Activated naive CD8-positive, alpha-beta T cell treated with anti-CD3 and anti-CD28 coated beads, Interleukin-2, amount 10 ng/mL, durations not matched to agents 7 days and 5 days (primary cell): ENCODE measurements at places on chromosomes 4 and X. TPM values are rescaled to one million over a fixed set of nuclear protein-coding genes. Genes with fewer than 3 reads are reported as not detected.
A peak's percentile ranks its signal among the peaks of the same experiment; 100 is the strongest.

DNA sequence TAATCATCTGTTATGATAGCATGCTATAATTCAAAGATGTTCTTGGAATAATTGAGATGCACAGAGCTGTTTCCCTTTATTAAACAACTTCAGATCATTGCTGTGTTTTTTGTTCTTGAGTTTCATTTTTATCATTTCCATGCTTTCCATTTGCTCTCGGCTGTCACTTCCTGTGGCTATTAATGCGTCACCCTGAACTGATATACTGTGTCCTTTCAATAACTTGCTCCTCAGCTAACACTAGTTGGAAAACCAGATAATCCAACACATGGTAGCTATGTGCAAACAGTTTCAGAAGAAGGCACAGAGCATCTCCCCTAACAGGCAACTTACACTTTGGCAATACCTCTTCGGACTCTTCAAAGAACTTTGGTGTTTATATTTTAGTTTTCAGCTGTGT, 376.0 kb downstream of the GBA3 start:
- H3K4me1 ChIP-seq = no peaks in the 10 kb centered on the region
- H3K27ac ChIP-seq = no peak overlapping the region
- DNase-seq = no peak

- peak overlapping the region; percentile 90 for H3K27ac ChIP-seq
- DNase-seq = peak; percentile 33
- H3K4me1 ChIP-seq = peaks cover 21% of the 10 kb centered on the region
- H3K4me3 ChIP-seq = peak overlapping the region; percentile 65
Measured at GRCh38 chrX:153989973-153990655, 17.6 kb downstream of the TMEM187 start.

DNA sequence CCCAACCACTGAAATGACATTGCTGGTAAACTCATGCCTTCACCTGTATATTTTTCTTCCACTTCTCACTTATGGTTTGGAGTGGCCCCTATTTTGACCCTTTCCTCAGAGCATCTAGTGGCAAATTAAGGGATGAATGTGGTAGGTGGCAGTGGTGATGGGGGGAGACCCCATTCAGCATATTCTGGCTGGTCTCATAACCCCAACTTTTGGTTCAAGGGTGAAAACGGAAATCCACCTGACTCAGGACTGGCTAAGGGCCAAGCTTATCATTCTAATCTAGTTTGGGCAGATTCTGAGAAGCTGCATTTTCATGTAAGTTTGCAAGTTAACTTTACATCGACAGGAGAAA, 47.0 kb upstream of the NSUN7 start:
- H3K36me3 ChIP-seq = no peaks in the 10 kb centered on the region
- no peak for DNase-seq
- peaks cover 10% of the 10 kb centered on the region for H3K27me3 ChIP-seq
- peaks cover 13% of the 10 kb centered on the region for H3K4me1 ChIP-seq
- peak overlapping the region; percentile 58 for H3K27ac ChIP-seq

GRCh38 chr4:161704040-161704439, 459.8 kb downstream of the FSTL5 start:
- no peaks in the 10 kb centered on the region for H3K27me3 ChIP-seq
- no peak overlapping the region for H3K4me3 ChIP-seq
- DNase-seq = no peak
- H3K27ac ChIP-seq = no peak overlapping the region
- H3K4me1 ChIP-seq = no peaks in the 10 kb centered on the region

DNA sequence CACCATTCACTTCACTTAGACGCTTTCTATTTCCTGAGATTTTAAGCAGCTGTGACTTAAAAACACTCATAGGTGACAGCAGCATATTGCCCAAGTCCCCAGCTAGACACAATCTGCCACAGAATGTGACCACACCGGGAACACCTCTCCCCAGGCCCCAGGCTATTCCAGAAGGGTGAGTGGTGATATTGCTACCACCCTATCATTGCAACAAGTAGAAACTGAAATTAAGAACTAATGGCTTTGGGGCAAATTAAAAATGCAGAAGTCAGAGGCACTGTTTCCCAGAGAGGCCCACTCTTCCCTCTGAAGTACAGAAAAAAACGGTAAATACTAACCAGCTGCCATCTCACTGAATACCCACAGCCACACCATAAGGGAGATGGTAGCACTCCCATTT, 35.0 kb downstream of the QDPR start:
- H3K27me3 ChIP-seq = no peaks in the 10 kb centered on the region
- DNase-seq = no peak
- peaks cover 4% of the 10 kb centered on the region for H3K4me1 ChIP-seq
- peaks cover 2% of the 10 kb centered on the region for H3K36me3 ChIP-seq

DNA sequence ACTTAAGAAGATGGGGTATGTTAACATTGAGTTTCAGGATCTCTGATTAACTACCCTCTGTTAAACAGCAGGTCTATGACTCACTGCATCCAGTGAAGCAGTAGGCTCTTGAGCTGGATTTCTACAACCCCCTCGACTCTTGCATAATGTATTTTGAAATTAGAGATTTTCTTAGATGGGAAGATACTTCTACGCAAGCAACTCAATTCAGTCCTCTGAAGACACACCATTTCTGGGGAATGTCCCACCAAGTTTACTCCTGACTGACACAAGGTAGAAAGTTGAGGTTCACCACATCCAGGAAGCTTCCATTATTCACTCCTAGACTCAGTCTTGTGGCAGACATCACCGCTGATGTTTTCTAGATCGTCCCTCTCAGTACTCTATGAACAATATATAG, 12.9 kb downstream of the PALLD start:
- H3K27me3 ChIP-seq = no peaks in the 10 kb centered on the region
- H3K36me3 ChIP-seq = peaks cover 1% of the 10 kb centered on the region
- H3K4me1 ChIP-seq = peaks cover 33% of the 10 kb centered on the region
- H3K4me3 ChIP-seq = peak overlapping the region; percentile 54

GRCh38 chrX:55452833-55453124, 852 bp downstream of the MAGEH1 start:
- H3K4me1 ChIP-seq = peaks cover 7% of the 10 kb centered on the region
- H3K27ac ChIP-seq = peak overlapping the region; percentile 87
- peak overlapping the region; percentile 95 for H3K4me3 ChIP-seq
- no peak for DNase-seq
- H3K36me3 ChIP-seq = no peaks in the 10 kb centered on the region
- H3K27me3 ChIP-seq = no peaks in the 10 kb centered on the region

- no peak for DNase-seq
- no peak overlapping the region for H3K4me3 ChIP-seq
- peaks cover 5% of the 10 kb centered on the region for H3K27me3 ChIP-seq
Measured at GRCh38 chr4:95106408-95106928, 348.7 kb downstream of the BMPR1B start.

DNA sequence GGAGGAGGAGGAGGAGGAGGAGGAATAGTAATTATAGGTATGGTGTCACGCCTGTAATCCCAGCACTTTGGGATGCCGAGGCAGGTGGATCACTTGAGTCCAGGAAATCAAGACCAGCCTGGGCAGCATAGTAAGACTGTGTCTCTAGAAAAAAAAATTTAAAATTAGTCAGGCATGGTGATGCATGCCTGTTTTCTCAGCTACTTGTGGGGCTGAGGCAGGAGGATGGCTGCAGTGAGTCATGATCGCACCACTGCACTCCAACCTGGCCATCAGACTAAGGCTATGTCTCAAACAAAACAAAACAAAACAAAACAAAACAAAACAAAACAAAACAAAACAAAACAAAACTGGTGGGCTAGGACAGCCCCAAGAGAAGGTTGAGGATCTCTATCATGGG, 3.0 kb downstream of the STARD8 start:
- no peak overlapping the region for H3K4me3 ChIP-seq
- H3K27ac ChIP-seq = no peak overlapping the region
- H3K4me1 ChIP-seq = no peaks in the 10 kb centered on the region
- H3K36me3 ChIP-seq = no peaks in the 10 kb centered on the region
- peaks cover 4% of the 10 kb centered on the region for H3K27me3 ChIP-seq

GRCh38 chrX:103831803-103832544, at the start of gene RAB9B:
TSS of gene RAB9B (minus strand) at chrX:103832257. CDS start at chrX:103825784, 6,473 bp downstream.
- H3K4me1 ChIP-seq = peaks cover 3% of the 10 kb centered on the region
- no peaks in the 10 kb centered on the region for H3K36me3 ChIP-seq
- DNase-seq = peak; percentile 45

- peaks cover 52% of the 10 kb centered on the region for H3K4me1 ChIP-seq
- H3K27me3 ChIP-seq = no peaks in the 10 kb centered on the region
Measured at GRCh38 chrX:19867411-19867732, 20.0 kb downstream of the SH3KBP1 start.

- no peak overlapping the region for H3K4me3 ChIP-seq
- H3K27me3 ChIP-seq = no peaks in the 10 kb centered on the region
- no peak for DNase-seq
Measured at GRCh38 chr4:21792736-21793135, 155.8 kb downstream of the KCNIP4 start.

DNA sequence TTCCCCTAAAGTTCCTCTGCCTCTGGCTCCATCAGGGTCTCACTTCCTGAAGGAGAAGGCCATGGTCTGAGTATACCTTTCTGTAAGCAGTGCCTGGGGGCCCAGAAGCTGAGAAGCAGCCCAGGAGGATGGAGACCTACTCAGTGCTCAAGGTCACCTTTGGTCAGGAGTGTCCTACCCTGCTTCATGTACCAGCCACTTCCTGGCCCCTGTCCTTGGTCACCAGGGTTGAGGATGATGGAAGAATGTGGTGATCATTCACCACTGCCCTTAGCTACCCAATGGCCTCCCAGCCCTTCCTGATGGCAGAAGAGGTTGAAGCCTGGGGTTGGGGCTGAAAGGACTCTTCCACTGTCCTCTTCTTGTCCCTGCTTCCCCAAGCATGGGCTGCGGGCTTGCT, 9.0 kb upstream of the MFAP3L start:
- H3K4me3 ChIP-seq = no peak overlapping the region
- no peaks in the 10 kb centered on the region for H3K4me1 ChIP-seq
- no peak for DNase-seq
- no peaks in the 10 kb centered on the region for H3K36me3 ChIP-seq
- no peak overlapping the region for H3K27ac ChIP-seq

- peaks cover 76% of the 10 kb centered on the region for H3K4me1 ChIP-seq
- DNase-seq = no peak
- no peaks in the 10 kb centered on the region for H3K27me3 ChIP-seq
- peak overlapping the region; percentile 79 for H3K4me3 ChIP-seq
- peak overlapping the region; percentile 89 for H3K27ac ChIP-seq
- peaks cover 18% of the 10 kb centered on the region for H3K36me3 ChIP-seq
Measured at GRCh38 chr4:83217721-83218522, 66.7 kb downstream of the COQ2 start.

DNA sequence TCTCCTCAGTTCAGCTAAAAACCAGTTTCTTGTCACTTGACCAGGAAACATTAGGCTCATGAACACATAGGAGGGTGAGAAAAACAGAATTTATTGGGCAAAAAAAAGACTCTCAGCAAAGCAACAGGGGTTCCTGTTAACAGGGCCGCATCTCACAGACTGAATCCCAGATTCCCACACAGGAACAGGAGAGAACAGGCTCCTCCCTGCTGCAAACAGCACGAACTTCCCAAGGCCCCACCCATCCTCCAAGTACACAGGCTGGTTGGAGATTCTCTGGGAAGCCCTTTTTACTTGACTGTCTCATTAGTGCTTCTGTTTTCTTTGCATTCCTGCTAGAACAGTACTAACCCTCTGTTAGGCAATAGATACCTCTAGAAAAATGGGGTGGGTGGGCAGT, 52.4 kb upstream of the IL21 start:
- no peak overlapping the region for H3K4me3 ChIP-seq
- H3K27me3 ChIP-seq = peaks cover 24% of the 10 kb centered on the region
- H3K27ac ChIP-seq = no peak overlapping the region
- H3K36me3 ChIP-seq = peaks cover 2% of the 10 kb centered on the region
- DNase-seq = no peak

- H3K4me1 ChIP-seq = peaks cover 14% of the 10 kb centered on the region
- H3K36me3 ChIP-seq = peaks cover 6% of the 10 kb centered on the region
- H3K27me3 ChIP-seq = peaks cover 13% of the 10 kb centered on the region
- H3K4me3 ChIP-seq = peak within 1 kb of the TSS; percentile 94
Measured at GRCh38 chrX:54807524-54808108, at the start of gene MAGED2. TSS of gene MAGED2 (plus strand) at chrX:54807745. CDS start at chrX:54809332, 1,587 bp downstream.

- H3K4me1 ChIP-seq = no peaks in the 10 kb centered on the region
- H3K4me3 ChIP-seq = no peak overlapping the region
- H3K27ac ChIP-seq = no peak overlapping the region
- DNase-seq = no peak
- no peaks in the 10 kb centered on the region for H3K36me3 ChIP-seq
Measured at GRCh38 chrX:85109235-85109634, 105.6 kb downstream of the APOOL start.

DNA sequence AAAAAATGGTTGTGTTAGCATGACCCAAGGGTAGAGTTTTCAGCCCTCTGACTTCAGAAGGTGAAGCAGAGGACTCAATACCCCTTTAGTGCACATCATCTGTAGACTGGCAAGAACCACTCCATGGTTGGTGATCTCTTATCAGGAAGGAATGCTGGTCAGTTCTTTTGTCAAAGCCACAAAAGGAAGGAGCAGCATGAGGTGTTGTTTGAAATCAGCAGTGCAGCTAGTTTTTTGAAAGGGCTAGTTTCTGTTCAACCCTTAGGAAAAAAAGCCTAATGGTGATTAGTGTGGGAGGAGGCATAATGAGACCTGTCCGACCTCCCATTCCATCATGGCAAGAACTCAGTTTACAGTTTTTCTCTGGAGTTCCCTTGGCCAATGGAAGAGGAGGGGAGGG, 362.0 kb upstream of the CT83 start:
- H3K4me1 ChIP-seq = no peaks in the 10 kb centered on the region
- no peak overlapping the region for H3K27ac ChIP-seq
- no peak for DNase-seq

- H3K36me3 ChIP-seq = no peaks in the 10 kb centered on the region
- no peak overlapping the region for H3K27ac ChIP-seq
Measured at GRCh38 chr4:141455651-141456050, 180.7 kb upstream of the IL15 start.

DNA sequence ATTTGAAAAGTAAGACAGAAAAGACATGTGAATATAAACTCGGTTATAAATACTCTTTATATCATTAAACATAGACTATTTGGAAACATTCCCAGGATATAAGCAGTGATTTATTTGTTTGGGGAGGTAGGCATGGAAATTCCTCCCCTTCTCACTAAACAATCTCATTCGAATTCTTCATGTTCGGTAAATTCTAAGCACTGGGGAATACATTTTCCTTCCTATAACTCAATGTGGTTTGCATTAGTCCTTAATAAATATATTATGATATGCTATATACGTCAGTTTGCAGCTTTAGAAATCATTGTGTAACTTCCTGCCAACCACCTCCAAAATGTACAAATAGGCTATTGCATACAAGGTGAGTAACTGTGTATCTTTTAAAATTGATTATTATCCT, 99.6 kb downstream of the UGT8 start:
- no peak overlapping the region for H3K4me3 ChIP-seq
- no peak for DNase-seq
- no peaks in the 10 kb centered on the region for H3K36me3 ChIP-seq

RAB41 gene
- total RNA-seq = not detected

KLF3 gene
- total RNA-seq = 44.1 TPM

FATE1 gene
- total RNA-seq = not detected

GC gene
- not detected for total RNA-seq

CFAP99 gene
- total RNA-seq = 0.11 TPM

UNC5C gene
- total RNA-seq = not detected

GAGE1 gene
- not detected for total RNA-seq

CXorf49B gene
- not detected for total RNA-seq

DOCK11 gene
- total RNA-seq = 80.4 TPM

ITM2A gene
- total RNA-seq = 84.6 TPM

ATOH1 gene
- total RNA-seq = not detected

GPR119 gene
- not detected for total RNA-seq
